A549 treated with CpdA at 1 μM for 4 hours (cell line): ENCODE measurements at places on chromosomes 7 and 10. TPM values are rescaled to one million over a fixed set of nuclear protein-coding genes. Genes with fewer than 3 reads are reported as not detected.

Gene SAMD9L
- 0.47 to 1.0 TPM (median 0.75 TPM) in 5 replicates for total RNA-seq

Gene ADGRA1
- 0.02 to 0.05 TPM in 2 of 5 replicates, not detected in the others for total RNA-seq

Gene PKD2L1
- total RNA-seq: 0.09 to 0.15 TPM in 2 of 5 replicates, not detected in the others

Gene FOXI2
- not detected in 5 replicates for total RNA-seq

Gene CALHM3
- 0.21 to 0.63 TPM (median 0.36 TPM) in 5 replicates for total RNA-seq

Gene PRLHR
- not detected in 5 replicates for total RNA-seq

Gene FAM25C
- 1.2 to 4.7 TPM (median 1.8 TPM) in 3 of 5 replicates, not detected in the others for total RNA-seq

Gene EPHB6
- total RNA-seq: 0.23 to 0.49 TPM (median 0.38 TPM) in 5 replicates

Gene PPP1R9A
- 3.3 to 5.0 TPM (median 4.0 TPM) in 5 replicates for total RNA-seq

Gene CEP55
- 60.7 to 75.5 TPM (median 65.1 TPM) in 5 replicates for total RNA-seq

Gene VKORC1L1
- 28.3 to 32.2 TPM (median 31.3 TPM) in 5 replicates for total RNA-seq

Gene RBM20
- total RNA-seq: 1.1 to 1.8 TPM (median 1.4 TPM) in 5 replicates

Gene ZMIZ1
- 62.6 to 82.7 TPM (median 74.9 TPM) in 5 replicates for total RNA-seq
